Activated effector memory CD4-positive, alpha-beta T cell treated with Interleukin-2 at 50 U/mL for 16 hours (primary cell): ENCODE measurements at places on chromosomes 5 and 9.

DNA sequence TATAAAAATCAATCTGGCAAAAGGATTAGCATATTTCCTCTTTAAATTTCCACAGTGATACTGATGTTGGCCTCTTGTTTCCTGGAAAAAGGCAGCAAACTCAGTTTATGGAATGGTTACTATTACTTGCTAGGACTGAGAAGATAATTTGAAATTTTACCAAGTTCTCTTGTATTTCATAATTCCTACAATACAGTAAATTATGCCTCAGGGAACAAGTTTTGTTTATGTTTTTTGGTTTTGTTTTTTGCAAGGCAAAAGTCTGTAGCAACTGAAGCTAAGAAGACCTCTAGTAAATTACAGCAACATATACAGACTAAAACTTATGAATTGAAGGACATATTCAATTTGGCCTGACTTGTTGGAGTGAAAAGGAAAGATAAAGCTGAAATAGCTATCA lies 30.2 kb upstream of the SLCO6A1 start:
- DNase-seq, result no peak

GRCh38 chr5:42879291-42879690 lies 67.6 kb upstream of the SELENOP start:
- no peak for DNase-seq

- DNase-seq, result no peak
Measured at GRCh38 chr9:95935861-95936578, 60.5 kb downstream of the ERCC6L2 start.

- DNase-seq, result no peak
Measured at GRCh38 chr5:168370831-168371230, 79.4 kb downstream of the WWC1 start.

DNA sequence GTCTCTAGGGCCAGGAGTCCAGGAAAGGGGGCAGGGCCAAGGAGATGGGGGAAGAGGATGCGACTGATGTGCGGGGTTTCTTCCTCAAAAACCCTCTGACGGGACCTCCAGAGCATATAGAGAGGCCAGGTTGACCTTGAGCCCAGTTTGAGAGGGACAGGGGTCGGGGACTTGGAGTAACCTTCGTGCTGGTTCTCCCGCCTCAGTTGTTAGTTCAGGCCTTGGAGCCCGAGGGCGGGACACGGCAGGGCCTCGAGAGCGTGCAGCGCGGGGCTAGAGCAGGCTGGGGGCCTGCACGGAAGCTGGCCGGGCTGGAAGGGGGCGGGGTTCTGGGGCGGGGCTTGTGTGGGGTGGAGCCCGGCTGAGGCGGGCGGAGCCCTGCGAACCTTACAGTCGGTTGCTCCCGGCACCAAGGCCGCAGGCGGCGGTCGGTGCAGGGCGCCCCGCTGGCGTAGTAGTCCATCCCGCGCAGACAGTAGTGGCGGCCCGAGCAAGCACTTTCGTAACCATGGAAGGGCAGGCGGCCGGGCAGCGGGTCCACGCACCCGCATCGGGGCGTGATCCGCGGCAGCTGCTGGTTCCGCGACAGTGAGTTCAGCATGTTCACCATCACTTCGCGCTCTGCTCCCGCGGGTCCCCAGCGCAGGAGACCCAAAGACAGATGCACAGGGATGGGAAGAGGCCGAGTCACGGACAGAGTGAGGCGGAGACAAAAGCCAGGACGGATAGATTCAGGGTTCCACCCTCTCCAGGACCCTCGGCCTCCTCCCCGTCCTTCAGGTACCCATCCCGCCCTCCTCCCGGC lies 4.0 kb upstream of the MYORG start:
- DNase-seq, result peak; percentile 71

DNA sequence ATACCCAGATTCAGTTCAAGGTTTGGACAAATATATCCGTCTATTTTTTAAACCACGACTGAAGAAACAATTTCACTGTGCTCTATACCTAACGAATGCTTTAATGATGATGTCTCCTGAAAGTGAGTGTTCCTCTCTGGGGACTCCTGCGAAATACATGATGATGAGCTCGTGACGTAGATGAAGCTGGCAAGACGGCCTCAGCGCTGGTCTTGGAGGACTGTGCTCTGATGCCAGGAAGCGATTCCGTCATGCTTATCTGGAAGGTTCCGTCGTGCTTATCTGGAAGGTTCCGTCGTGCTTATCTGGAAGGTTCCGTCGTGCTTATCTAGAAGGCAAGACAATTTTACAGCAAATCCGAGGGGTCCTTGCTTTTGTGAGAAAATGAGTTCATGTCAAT lies 250.8 kb upstream of the IRX2 start:
- DNase-seq, result no peak
